ENCODE measurements at places on chromosomes 2 and 18. TPM values are rescaled to one million over a fixed set of nuclear protein-coding genes. Genes with fewer than 3 reads are reported as not detected.

The INPP4A gene
- 52.9 TPM for total RNA-seq

The WNT6 gene
- 0.33 TPM for total RNA-seq

The MYO7B gene
- not detected for total RNA-seq

The DYNC2LI1 gene
- total RNA-seq, result 26.5 TPM

The ASAP2 gene
- total RNA-seq, result 66.8 TPM

The C2orf92 gene
- 11.2 TPM for total RNA-seq

The ACADL gene
- total RNA-seq, result 0.24 TPM

The IL37 gene
- total RNA-seq, result 1.7 TPM

Measured in PC-9 (cell line).